ENCODE measurements at places on chromosomes 11 and 22.

DNA sequence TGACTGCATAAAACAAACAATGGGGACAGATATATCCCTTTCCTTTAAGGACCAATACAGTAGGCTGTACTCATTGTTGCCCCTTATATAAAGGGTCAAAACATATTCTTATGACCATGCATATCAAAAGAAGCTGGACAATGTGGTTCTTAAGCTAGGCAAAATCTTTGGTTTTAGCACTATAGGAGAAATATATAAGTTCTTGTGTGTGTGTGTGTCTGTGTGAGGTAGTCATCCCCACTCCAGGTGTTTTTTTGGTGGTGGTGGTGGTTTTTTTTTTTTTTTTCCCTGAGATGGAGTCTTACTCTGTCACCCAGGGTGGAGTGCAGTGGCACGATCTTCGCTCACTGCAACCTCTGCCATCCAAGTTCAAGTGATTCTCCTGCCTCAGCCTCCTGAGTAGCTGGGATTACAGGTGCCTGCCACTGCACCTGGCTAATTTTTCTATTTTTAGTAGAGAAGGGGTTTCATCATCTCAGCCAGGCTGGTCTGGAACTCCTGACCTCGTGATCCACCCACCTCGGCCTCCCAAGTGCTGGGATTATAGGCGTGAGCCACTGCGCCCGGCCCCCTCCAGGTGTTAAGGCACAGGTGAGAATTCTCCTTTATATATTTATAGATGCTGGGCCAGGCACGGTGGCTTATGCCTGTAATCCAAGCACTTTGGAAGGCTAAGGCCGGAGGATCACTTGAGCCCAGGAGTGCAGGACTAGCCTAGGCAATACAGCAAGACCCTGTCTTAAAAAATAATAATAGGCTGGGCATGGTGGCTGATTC, 12.0 kb upstream of the ZNF143 start:
- no peak for DNase-seq

- peak; percentile 54 for DNase-seq
Observed at GRCh38 chr22:20981787-20982562, at the start of gene LZTR1. TSS of gene LZTR1 (plus strand) at chr22:20982297. CDS start at chr22:20982372, 75 bp downstream.

GRCh38 chr11:6488821-6489220, 7.5 kb downstream of the TIMM10B start:
- DNase-seq: no peak

DNA sequence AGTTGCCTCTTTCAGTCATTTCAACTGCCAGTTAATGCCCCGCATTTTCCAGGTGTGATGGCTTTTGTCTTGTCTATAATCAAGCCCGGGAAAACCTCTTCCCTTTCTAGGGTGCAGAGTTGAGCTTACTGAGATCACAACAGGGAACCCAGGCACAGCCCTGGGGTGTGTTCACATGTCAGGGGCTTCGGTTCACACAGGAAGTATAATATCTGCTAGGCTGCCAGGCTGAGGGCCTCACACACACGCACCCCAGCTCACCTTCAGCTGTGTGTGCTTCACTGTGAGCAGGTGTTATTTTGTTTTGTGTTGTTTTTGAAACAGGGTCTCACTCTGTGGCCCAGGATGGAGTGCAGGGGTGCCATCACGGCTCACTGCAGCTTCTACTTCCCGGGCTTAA, 9.7 kb upstream of the SOX10 start:
- DNase-seq: no peak

DNA sequence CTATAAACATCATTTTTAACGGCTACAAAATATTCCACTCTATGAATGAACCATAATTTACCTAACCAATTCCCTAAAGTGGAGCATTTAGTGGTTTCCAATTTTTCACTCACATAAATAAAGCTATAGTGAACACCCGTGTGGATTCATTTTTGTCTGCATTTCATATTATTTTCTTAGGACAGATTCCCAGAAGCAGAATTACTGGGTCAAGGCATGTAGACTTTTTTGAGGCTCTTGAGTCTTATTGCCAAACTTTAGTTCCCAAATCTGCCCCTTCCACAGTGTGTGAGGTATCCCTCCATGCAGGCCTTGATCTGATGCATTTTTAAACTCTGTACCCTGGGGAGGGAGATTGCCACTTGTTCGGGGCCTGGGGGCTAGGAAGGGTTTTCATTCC, 198.2 kb downstream of the TENM4 start:
- DNase-seq: no peak

DNA sequence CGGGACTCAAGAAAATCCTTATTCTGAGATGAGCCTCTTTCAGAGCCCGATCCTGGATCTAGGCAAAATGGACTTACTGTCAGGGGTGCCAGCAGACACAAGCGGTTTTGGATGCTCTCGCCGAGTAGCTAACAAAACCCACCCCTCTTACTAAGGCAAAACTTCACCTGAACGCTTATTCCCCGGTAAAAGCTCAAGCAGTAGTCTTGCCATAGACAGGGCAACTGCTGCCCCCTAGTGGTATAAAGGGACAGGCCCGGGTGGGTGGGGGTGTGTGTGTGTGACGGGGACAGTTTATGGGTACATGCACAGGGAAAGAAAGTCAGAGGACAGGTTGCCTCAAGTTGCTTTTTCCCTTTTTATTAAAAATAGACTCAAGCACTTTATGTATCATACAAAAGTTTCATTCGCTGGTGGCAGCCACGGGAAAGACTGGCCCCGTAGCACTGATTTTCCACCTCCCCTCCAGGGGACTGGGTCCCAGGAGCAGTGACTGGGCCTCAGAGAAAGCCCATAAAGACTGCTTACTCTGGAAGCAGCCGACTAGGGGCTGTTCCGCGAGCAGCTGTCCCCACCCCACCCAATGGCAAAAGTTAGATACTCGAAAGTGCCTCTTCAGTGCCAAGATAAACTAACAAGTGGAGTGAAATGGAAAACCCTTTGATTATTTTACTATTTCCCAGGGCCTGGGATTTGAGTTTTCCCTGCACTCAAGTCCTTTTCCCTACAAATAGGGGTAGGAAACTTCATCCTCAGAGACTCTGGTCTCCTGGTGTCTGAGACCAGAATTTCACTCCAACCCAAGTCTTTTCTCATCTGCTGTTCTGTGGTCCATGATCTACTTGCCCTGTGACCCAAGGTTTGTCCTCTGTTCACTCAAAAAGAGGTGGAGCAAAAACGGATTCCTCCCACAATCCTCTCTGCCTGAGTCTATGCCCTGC, 4.7 kb downstream of the YPEL4 start:
- DNase-seq: no peak

DNA sequence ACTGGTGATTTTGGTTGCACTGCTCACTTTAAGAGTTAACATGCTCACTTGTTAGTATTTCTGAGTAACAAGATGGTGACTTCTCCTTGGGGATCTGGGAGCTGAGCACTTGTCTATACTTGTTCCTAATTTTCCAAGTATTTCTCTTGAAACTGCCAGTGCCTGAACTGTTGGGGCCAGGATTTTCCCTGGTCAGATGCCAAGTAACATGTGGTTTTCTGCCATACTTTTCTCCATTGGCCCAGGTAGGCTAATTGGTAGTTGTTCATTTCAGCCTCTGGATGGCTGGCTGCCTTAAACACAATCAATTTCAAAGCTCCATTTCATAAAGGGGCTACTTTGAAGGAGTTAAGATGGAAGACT, 35.0 kb downstream of the RNF141 start:
- DNase-seq: no peak

DNA sequence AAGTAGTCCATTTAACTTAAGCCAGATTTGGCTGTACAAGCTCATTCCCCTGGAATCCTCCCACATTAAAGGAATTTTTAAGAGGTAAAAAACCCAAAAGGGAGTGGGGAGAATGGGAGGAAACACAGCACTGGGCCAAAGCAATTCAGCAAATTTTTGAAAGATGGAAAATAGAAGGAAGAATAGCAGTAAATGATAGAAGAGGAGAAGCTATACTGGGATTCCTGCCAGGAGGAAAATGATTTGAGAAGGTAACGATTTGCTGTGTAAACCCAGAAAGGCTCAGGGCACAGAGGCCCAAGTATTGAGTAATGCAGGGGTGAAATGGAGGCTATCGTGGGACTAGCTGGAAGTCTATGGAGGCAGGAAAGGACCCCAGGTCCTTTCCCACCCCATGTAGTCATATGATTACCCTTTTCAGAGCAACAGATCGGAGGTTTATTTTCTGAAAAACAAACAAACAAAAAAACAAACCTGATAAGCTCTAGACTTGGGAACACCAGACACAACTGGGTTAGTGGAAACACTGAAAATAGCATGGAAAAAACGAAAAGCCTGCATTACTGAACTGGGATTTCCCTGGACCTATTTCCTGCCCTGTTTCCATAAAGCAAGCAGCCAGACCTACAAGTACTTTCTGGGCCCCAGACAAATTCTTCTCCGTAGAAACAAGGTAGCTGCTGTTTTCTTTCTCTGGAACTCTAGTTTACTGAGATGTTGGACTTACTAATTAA, 140.0 kb downstream of the SWAP70 start:
- no peak for DNase-seq

- no peak for DNase-seq
Observed at GRCh38 chr11:15963266-15963665, 393.1 kb downstream of the SOX6 start.

GRCh38 chr11:70536051-70536877, 137.9 kb downstream of the CTTN start:
- no peak for DNase-seq

- peak; percentile 75 for DNase-seq
Observed at GRCh38 chr22:36644333-36644757, 59.2 kb downstream of the CACNG2 start.

DNA sequence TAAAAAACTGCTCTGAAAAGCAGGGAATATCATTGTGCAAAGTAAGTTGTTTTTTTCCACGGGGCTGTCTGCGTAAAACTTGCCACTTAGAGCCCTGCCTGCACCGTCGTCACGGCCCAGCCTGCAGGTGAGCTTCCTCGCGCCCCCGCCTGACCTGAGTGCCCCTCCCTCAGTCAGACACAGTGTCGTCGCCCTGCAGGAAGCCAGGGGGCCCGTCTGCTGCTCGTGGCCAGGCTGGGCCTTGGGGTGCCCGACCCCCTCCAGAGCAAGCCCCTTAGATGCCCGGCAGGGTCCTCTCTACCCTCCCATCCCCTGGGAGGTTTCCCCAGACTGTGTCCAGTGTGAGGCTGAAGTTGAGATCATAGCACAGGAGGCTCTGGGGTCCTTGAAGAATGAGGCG, 31.6 kb downstream of the SBF1 start:
- DNase-seq: no peak

- no peak for DNase-seq
Observed at GRCh38 chr22:41092847-41093411, 537 bp downstream of the EP300 start.

GRCh38 chr22:44368611-44369292, 56.0 kb upstream of the SHISAL1 start:
- DNase-seq: no peak

- no peak for DNase-seq
Observed at GRCh38 chr11:69654001-69654659, 13.2 kb downstream of the CCND1 start.

DNA sequence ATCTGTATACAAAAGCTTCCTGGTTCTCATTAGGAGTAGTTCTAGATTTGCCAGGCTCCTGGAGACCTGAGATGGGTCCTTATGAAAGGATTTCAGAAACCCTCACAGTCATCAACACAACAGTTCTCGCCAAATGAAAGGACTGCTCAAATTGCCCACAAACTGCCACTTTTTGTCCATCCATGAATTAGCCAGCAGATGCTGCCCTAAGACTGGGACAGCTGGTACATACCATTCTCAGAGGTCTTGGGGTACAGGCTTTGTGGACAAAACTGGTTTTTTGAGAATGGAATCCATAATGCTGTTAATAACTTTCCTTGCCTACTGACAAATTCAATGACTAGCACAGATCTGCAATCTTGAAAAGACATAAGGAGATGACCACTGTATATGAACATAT, 23.4 kb upstream of the BDNF start:
- DNase-seq: no peak

- no peak for DNase-seq
Observed at GRCh38 chr11:17272801-17273200, 3.7 kb upstream of the NUCB2 start.

DNA sequence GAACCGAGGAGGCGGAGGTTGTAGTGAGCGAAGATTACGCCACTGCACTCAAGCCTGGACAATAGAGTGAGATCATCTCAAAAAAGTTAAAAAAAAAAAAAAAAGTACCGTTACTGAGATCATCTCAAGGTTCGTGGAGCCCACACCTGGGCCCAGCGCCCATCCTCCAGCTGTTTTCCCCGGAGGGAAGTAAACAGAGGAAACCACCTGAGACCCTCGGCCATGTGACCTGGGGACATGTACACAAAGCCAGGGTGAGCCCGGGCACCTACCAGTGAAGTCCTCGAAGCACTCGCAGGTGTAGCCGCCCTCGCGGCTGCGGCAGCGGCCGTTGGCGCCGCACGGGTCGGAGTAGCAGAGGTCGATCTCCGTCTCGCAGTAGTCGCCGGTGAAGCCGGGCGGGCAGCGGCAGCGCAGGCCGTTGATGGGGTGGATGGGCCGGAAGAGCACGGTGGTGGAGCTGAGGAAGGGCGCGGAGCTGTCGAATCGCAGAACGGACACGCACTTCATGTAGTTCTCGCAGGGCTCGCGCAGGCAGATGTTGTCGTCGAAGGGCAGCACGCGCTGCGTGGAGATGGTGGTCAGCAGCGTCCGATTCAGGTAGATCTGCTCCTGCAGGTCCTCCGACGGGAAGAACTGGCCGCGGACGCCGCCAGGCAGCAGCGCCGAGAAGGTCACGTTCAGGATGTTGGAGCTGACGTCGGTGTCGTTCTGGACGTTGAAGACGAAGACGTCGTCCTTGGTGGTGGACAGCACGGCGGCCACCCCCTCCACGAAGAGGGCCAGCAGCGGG, 73.8 kb downstream of the CELSR1 start:
- DNase-seq: no peak

DNA sequence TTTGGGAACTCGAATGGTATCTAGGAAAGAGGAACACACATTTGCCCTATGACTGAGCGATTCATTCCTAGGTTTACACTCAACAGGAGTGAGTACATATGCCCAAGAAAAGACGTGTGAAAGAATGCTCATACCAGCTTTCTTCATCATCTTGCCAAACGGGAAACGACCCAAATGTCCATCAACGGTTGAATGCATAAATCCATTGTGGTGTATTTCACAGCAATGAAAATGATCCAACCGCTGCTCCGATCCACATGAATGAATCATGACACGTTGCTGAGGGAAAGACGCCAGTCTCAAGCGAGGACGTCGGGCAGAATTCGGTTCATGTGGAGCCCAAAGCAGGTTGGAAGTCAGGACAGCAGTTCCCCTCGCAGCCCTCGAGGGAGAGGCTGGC, 71.5 kb downstream of the CYTH4 start:
- DNase-seq: no peak

- DNase-seq: no peak
Observed at GRCh38 chr22:18066181-18066859, 11.5 kb upstream of the PEX26 start.

DNA sequence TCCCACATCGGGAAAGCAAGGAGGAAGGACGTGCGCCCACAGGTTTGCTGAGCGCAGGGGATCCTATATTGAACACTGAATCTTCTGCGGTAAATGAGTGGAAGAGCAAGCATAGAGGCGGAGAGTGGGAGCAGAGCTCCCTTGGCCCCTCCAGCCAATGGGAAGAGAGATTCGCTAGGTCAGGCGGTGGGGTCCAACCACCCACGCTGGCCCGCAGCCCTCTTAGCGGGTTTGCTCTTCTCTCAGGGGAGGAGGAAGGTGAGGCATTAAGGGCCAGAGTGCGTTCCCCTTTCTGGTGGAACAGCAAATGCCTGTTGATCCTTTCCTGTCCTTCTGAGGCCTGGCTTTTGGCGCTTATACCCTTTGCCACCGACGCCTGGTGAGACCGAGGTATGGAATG, 10.6 kb downstream of the NLRP14 start:
- no peak for DNase-seq

Data from skeletal muscle cell (primary cell).